ENCODE measurements at places on chromosomes 13 and 19.

- no peak for DNase-seq
Measured at GRCh38 chr13:53182724-53183123, 154.1 kb downstream of the OLFM4 start.

- DNase-seq, result peak; percentile 24
Measured at GRCh38 chr19:10006335-10006708, 4.0 kb downstream of the COL5A3 start.

DNA sequence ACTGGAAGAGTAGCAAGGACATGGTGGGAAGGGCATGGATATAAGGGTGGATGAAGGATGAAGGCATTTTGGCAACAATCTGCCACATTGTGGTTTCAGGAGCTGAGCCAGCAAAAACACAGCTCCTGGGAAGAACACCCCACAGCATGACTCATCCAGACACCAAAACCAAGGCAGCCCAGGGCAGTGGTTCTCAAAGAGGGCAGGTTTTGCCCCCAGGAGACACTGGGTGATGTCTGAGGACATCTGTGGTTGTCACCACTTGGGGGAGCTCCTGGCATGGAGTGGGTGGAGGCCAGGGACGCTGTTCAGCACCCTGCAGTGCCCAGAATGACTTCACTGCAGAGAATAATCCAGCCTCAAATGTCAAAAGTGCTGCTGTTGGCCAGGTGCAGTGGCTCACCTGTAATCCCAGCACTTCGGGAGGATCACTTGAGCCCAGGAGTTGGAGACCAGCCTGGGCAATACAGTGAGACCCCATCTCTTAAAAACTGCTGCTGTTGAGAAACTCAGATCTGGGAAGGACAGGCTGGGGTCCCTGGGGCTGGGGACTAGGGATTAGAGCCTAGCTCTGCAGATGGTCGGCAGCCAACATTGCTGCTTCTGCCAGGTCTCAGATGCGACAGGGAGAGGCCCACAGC, 16.1 kb downstream of the ZFR2 start:
- peak; percentile 14 for DNase-seq

DNA sequence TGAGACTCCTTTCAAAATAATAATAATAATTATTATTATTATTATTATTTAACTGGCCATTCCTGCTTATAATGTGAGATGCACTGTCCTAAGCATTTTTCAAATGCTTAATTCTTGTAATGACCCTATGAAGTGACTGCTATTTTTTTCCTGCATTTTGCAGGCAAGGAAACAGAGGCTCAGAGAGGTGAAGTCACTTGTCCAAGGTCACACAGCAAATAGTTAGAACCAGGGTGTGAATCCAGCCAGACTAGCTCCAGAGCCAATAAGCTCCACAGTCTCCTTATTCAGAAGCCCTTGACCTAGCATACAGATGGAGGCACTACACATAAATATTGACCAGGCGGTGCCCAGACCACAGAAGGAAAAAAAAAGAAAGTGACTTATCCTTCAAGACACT, 77.5 kb upstream of the CACNA1A start:
- no peak for DNase-seq

- no peak for DNase-seq
Measured at GRCh38 chr19:29454109-29454508, 71.7 kb upstream of the VSTM2B start.
